ENCODE measurements at places on chromosomes 3 and 15. TPM values are rescaled to one million over a fixed set of nuclear protein-coding genes. Genes with fewer than 3 reads are reported as not detected.

GPR171 gene
- total RNA-seq: 101 TPM

ACOX2 gene
- not detected for total RNA-seq

DUOX1 gene
- total RNA-seq: 0.34 TPM

APOD gene
- total RNA-seq: 4.3 TPM

CYP1A2 gene
- total RNA-seq: not detected

PLSCR4 gene
- total RNA-seq: not detected

SEMA6D gene
- not detected for total RNA-seq

SLC38A3 gene
- not detected for total RNA-seq

ZCWPW2 gene
- total RNA-seq: 0.35 TPM

GOLGA8R gene
- 2.6 TPM for total RNA-seq

SPATA12 gene
- total RNA-seq: not detected

CIDEC gene
- not detected for total RNA-seq

CIB2 gene
- 3.2 TPM for total RNA-seq

CCR4 gene
- 112 TPM for total RNA-seq

FHIT gene
- 54.9 TPM for total RNA-seq

AADAC gene
- total RNA-seq: not detected

FILIP1L gene
- total RNA-seq: 0.93 TPM

WDR6 gene
- 159 TPM for total RNA-seq

AQP9 gene
- 0.56 TPM for total RNA-seq
